ENCODE measurements at places on chromosomes 12 and 14.

DNA sequence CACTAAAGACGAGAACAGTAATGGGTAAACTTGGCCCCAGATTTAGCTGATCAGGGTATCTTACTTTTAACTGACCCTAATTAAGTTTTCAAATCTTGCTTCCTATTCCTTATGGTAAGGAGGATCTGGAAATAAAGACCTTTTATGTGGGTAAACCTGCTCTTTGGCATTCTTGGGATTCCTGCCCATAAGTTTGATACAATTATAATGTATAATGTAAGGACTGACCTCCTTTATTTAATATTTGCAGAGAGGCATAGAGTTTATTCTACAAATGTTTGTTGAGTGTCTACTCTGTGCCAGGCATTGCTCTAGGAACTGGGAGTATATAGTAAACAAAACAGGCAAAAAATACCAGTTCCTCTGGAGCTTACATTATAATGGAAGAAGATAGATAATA, 4.4 kb upstream of the PRDM4 start:
- no peak for DNase-seq

- DNase-seq = no peak
Observed at GRCh38 chr14:45290547-45290946, 37.5 kb upstream of the MIS18BP1 start.

- no peak for DNase-seq
Observed at GRCh38 chr12:127263621-127264020, 1003.3 kb upstream of the TMEM132C start.

GRCh38 chr12:130715998-130716968, at the start of gene RIMBP2:
RIMBP2 (minus strand) TSS chr12:130716299; CDS start chr12:130479013, 237,286 bp downstream.
- DNase-seq = no peak

DNA sequence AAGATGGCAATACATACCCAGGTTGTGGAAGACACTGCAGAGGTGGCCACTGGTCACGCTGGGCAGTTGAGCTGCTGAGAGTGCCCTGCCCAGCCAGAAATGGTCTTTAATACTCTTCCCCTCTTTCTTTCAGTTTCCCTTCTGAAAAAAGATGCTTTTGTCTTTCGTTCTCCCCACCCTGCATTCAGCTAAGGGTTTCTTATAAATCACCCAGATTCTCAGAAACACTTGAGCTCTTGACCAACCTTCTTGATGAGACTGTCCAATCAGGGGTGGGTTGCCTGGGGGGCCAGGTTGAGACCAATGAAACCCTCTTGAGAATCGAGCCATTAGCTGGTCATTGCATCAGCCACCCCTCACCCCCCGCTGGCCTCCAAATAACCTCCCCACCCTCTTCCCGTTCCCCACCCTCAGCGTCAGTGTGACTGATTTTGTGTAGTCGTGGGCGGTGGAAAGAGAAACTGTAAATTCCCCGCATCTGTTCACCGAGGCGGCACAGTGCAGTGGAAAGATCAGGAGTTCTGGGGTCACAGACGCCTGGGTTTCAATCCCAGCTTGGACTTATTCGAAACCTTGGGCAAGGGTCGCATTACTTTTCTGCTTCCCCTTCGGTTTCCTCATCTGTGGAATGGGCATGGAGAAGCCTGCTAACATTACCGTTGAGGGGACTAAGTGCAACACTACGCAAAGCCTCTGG, 52.3 kb downstream of the SLC25A47 start:
- peak; percentile 85 for DNase-seq

DNA sequence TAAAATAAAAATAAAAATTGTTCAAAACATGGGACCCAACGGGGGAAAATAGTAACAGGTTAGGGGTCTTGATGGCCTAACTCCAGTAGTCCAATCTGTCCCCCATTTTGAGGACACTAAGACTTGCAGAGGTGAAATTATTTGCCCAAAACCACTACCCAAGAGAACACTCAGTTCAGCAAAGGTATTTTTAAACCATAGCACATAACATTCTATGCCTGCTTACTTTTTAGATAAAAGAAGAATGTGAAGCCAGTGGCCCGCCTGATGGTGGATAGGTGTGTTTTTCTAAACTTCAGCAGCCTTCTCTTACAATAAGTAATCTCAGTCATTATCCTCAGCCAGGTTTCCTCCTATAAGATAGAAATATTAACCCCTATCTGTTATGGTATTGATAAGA, 45.5 kb downstream of the ZNF641 start:
- no peak for DNase-seq

DNA sequence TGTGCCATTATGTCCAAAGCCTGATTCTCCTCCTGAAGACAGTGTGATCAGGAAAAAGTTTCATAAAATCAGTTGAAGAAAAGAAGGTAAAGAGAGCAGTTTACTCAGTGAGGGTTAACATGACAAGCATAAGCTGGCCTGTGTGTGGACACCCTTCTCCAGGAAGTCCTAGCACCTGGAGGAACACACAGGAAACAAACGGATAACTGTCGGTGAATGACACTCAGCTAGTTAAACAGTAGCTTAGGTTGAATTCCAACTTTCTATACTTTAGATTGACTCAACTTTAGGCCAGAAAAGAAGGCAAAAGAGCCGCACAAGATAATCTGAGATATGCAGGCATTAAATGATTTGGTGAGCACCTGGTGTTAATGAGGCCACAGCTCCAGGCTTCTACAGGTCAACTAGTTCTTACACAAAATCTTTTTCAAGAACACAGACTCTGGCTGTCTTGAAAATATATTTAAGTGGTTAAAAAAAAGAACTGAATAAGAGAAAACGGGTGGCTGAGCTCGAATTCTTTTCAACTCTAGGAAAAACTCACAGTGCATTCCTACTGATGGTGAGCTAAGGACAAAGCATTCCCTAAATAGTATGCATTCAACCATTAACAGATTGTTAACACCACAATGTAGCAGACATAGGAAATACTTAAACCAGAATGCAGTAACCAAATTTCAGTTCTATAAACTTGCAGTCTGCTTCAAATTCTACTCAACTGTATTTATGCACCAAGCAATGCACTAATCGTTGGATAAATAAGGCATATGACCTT, 56.9 kb upstream of the TSPAN8 start:
- DNase-seq = no peak

GRCh38 chr14:59123531-59123930, 64.9 kb upstream of the DAAM1 start:
- no peak for DNase-seq

DNA sequence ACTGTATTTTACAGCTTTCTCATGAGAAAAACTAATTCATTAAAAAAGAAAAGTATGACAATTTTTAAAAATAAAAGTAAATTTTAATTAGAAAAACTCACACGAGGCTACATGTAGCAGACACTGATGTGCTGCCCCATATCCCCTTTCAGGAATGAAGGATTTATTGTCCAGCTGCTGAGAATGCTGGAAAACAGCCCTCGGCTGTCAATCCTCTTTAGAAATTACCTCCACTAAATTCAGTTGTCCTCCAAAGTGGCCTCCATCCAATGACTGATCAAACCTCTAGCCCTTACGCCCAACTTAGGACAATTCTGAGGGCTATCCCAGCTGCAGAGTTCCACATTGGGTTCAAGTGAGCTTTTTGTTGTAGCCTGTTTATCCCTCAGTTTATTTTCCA, 29.8 kb upstream of the AP4S1 start:
- DNase-seq = no peak

- DNase-seq = peak; percentile 52
Observed at GRCh38 chr14:54622192-54622958, 55.4 kb downstream of the SAMD4A start.

DNA sequence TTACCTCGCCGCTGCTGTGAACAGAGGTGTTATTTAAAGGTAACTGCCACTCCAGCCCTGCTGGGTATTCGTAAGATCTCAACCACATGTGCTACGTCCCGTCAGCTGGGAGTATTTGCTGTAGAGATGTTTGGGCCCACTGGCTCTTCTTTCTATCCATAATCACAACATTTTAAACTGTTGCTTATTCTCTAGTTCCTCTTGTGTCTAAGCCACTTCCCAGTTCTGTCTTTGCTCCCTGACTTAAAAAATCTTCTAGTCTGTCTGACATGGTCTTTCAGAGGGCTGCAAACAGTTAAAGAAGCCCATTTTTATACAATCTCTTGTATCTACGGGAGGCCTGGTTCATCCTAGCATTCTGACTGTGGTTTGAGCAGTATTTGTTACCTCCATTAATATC, 33.2 kb upstream of the HELB start:
- DNase-seq = no peak

- DNase-seq = no peak
Observed at GRCh38 chr12:124242529-124243065, 52.3 kb upstream of the RFLNA start.

GRCh38 chr14:95516554-95517181, at the start of gene SYNE3:
SYNE3 (minus strand) TSS chr14:95516650; CDS start chr14:95475821, 40,829 bp downstream.
- no peak for DNase-seq

DNA sequence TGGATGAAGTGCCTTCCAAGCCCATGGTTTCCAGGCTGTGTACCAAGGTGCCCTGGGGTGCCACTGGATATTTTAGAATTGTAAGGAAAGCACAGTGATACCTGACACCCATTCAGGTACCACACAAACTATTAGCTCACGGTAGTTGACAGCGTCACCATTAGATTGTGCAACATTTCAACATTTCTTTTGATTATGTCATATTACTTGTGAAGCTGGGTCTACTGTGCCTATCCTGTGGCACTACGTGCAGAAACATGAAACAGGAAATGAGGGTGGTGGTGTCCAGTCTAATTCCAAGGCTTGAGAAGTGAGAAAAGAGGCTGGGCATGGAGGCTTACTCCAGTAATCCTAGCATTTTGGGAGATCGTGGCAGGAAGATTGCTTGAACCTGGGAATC, 75.5 kb upstream of the CPM start:
- no peak for DNase-seq

DNA sequence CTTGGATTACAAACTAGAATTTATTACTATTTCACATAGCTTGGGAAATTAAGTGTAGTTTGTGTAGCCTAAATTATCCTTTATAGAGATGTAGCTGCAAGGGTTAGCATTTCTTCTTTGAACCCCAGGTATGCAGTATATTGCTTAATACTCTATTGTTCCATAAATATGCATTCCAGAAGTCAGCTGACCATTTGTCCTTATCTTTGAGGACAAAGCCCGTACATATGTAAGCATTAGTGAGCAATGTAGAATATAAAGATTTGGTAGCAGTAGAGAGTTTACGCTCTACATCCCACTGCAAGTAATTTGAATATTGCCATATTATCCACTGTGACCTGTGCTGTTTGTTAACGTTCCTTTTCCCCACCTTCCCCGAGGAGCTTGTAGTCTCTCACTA, 26.9 kb downstream of the PPM1A start:
- DNase-seq = no peak

GRCh38 chr14:88181072-88181471, 142.0 kb downstream of the KCNK10 start:
- no peak for DNase-seq

DNA sequence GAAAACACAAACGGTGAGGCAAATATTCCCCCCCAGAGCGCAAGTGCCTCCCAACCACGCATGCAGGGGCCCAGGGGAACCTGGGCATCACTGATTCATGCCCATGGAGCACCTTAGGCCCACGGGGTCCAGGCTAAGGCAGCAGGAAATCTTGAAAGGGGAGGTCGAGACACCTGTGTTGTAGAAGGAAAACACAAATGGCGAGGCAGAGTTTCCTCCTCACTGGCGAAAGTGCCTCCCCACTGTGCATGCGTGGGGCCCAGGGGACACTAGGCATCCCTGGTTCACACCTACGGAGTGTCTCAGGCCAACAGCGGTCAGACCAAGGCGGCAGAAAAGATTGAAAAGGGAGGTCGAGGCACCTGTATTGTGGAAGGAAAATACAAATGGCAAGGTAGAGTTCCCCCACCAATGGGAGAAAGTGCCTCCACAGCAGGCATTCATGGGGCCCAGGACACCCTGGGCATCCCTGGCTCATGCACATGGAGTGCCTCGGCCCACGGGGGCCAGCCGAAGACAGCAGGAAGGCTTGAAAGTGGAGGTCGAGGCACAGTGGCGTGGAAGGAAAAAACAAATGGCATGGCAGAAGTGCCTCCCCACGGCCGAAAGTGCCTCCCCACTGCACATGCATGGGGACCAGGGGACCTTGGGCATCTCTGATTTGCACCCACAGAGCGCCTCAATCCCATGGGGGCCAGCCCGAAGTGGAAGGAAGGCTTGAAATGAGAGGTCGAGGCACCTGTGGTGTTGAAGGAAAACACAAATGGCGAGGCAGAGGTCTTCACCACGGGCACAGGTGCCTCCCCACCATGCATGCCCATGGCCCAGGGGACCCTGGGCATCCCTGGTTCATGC, 368.8 kb downstream of the ALG10 start:
- DNase-seq = no peak

DNA sequence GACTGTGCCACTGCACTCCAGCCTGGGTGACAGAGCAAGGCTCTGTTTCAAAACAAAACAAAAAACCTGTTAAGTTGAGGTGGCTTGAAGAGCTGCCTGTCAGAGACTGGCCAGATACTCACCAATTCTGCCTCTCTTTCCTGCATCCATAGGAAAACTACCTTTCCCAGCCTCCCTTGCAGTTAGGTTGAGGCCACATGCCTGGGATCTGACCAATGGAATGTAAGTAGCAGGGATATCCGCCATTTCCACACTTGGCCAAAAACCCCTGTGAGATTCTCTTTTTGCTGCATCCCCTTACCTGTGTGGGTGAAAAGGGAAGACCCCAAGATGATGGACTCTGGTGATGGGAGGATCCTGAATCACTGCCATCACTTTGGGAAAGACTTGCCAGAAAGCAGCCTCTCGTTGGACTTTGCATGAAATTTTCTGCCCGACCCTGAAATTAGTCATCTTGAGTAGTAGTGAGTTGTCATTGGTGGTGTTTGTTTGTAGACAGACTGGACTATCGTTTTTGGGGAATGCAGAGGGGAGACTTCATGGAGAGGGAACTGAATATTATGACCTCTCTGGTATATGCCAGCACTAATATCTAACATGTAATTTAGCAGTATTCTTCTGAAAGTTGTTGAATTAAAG, 14.0 kb downstream of the GPR68 start:
- no peak for DNase-seq

DNA sequence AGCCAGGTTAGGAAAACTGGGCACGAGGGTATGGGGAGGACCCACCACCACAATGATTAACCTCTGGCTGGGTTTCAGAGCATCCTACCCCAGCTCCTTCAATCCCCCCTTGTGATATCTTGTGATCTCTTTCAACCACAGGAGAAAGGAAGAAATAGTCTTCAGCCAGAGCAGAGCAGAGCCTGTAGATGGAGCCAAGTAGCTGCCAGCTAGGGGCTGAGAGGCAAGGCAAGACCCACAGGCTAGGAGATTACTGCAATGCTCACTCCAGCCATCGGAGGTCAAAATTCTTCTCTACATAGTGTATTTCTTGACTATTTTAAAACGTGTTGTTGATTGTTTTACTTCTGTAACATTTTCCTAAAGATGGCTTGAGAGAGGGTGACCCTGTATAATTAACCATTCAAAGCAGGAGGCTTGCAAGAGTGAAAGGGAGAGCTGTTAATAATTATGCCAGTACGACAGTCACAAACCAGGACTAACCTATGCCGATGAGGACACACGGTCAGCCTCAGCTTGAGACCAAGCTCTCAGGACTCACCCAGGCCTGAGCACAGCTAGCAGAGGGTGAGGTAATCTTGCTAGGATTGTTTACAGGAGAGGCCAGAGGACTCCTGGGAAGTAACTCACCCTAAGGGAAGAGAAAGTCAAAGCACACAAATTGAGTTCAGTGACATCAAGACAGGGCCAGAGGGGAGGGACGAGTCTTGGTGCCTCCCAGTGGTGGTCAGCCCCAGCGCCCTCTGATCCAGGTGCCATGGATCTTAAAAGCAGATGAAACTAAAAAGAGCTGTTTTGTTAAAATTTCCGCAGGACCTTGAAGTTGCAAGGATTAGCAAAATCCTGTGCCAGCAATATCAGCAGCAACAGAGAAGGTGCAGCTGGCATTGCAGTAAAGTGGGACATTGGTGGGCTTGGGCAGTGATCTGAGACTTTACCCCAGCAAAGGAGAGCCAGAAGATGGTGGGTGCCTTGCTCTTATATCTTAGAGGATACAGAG, 29.8 kb upstream of the CDKN3 start:
- DNase-seq = no peak

GRCh38 chr14:50012644-50013043, 103.7 kb downstream of the VCPKMT start:
- DNase-seq = no peak

All from stimulated activated CD4-positive, alpha-beta T cell treated with anti-CD3 and anti-CD28 coated beads, TNF-alpha, amount 100 ng/mL, for 48 hours (primary cell).